ENCODE measurements at places on chromosomes 7 and 10.

DNA sequence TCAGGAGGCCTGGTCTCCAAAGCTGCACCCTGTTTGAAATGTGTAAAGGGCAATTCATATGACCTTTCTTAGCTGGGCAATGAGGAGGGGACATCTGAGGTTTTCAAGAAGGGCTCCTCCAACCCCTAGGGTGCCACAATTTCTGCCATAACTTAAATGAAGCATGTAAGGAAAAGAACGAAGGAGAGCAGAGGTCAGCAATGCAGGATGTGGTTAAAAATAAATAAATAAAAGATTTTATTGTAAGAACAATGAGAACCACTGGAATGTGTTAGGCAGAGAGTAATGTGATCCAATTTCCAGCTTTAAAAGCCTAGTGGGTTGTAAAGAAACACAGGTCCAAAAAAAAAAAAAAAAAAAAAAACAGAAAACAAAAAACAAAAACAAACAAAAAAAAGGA lies 673.1 kb downstream of the TNS3 start:
- no peak for DNase-seq

DNA sequence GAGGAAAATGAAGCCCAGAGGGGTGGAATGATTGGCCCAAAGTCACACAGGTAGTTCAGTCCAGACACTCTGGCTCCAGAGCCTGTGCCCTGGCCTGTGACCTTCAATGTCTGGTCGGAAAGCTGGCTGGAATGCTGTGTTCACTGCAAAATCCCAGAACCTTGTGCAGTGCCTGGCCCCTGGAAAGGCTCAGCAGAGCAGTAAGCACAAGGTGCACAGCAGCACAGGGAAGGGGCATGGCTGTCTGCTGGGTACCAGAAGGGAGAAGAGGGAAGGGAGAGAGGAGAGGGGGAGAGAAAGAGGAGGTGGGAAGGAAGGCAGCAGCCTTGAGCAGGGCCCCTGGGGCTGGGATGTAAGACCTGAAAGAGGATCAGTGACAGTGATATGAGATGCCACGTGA lies 28.4 kb upstream of the C10orf71 start:
- DNase-seq: no peak

DNA sequence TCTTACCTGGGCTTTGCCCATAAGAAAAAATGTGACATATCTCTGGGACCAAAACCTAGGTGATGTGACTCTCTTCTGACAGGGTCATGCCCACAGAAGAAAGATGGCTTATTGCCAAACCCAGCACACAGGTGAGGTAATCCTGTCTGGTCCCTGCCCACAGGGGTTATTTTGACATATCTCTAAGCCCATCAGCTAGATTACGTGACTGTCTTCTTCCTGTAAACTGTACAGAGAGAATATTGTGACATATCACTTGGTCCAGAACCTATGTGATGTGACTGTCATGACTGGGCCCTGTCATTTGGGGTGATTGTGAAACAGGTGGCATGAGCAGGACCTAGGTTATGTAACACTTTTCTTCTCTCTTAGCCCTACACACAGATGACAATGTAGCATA lies 48.8 kb upstream of the ZNF680 start:
- DNase-seq: no peak

DNA sequence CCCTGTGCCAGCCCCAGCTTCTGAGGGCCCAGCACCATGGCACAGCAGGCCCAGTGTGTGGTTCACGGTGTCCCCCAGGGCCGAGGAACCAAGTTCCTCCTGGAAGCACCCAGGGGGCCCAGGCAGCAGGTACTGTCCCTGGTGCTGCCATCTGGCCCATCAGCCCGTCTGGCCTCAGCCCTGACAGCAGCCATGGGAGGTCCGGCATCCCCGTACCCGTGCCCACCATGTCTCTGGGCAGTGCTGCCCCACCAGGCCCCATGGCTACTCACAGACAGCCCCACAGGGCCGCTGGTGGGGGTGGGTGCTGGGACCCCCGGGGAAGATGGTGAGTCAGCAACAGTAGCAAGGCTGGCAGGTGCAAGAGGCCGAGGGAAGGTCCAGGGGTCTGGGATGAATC lies 32.8 kb downstream of the STK32C start:
- no peak for DNase-seq

DNA sequence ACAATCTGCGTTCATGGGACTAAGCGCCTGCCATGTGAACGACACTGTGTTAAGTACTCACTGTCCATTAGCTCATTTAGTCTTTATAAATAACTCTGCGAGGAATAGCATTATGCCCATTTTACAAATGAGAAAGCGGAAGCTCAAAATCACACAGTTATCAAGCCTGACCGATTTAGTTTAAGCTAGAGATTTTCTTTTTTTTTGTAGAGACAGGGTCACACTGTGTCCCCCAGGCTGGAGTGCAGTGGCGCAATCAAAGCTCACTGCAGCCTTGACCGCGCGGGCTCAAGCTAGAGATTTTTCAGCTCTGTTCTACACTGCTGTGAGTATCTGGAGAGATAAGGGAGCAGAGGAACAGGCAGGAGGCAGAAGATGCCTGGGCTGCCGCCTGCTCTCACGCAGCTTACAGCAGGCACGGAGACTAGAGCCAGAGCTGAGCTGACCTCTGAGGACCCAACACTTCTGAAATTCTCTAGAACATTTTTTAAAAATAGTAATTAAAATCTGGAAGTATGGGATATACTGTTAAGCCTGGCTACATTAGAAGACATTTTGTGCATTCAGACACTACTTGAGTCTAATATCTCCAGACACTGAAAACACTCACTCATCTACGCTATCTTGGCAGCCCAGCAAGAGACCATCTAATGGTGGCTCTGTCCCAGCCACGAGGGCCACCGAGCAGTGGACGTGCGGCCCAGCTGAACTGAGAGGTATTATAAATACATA lies 38.7 kb downstream of the GNA12 start:
- DNase-seq: no peak

- no peak for DNase-seq
These were observed 18.9 kb downstream of the LMOD2 start for GRCh38 chr7:123674399-123675180.

DNA sequence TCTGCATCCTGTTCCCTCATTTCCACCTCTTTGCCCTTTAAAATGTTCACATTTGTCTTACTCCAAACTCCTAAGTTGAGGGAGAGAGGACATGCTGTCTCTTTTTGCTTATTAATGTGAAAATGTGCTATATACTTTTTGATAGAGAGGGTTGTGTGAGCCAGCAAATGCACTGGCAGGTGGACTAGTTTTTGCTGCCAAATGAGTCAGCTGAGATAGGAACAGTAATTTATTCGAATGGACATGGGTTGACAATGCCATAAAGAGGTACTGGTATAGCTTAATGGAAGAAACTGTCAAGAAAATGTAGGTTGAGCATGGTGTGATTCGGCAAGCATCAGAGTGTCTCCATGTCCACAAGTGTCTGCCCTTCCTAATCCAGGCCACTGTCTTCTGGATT lies 9.2 kb upstream of the TRUB1 start:
- no peak for DNase-seq
